MV-4-11 (cell line): ENCODE measurements at places on chromosomes 6 and 20.
A peak's percentile ranks its signal among the peaks of the same experiment; 100 is the strongest.

DNA sequence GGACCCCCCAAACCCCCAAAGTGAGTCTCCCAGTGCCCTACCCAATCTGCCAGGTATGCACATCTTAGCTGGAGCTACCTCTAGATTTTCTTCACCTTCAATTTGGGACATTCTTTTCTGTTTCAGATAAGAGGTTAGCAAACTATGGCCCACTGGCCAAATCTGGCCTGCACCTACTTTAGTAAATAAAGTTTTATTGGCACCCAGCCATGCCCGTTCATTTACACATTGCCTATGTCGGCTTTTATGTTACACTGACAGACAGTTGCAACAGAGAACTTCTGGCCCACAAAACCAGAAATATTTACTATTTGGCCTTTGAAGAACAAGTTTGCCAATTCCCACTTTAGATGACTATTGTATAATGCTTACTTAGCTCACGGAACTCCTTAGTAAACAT, 55.9 kb upstream of the STX16 start:
- no peak for DNase-seq

DNA sequence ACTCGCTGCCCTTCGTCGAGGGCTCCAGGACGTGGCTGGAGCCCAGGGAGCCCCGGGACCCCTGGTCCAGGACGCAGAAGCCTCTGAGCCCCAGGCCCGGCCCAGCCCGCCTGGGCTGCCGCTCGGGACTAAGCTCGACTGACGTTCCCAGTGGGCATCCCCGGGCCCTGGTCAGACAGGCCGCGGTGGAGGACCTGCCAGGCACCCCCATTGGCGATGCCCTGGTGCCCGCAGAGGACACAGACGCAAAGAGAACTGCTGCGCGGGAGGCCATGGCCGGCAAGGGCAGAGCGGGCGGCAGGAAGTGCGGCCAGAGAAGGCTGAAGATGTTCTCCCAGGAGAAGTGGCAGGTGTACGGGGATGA, 28.9 kb downstream of the ZNF831 start:
- no peak for DNase-seq

DNA sequence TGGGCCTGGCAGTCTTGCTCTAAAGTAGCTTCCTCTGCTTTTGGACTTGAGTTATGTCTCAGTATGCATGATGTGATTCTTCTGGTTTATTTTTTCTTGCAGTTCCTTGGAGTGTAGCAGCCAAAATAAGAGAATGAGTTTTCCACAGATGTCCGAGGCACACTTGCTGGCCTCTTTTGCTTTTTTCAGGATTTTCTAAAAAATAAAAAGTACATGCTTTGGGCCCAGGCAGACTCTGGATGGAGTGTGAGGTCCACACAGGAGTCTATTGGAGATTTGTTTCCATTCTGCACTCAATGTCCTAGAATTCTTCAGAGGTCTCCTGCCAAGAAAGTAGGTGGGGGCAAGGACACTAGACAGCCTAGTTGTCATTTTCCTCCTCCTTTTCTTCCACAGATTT, 477.6 kb downstream of the EPM2A start:
- DNase-seq: no peak

- DNase-seq: peak; percentile 82
Observed at GRCh38 chr6:119310486-119311036, 39.0 kb downstream of the MAN1A1 start.
